Neural progenitor cell (in vitro differentiated cells): ENCODE measurements at places on chromosomes 5 and 9. TPM values are rescaled to one million over a fixed set of nuclear protein-coding genes. Genes with fewer than 3 reads are reported as not detected.
A peak's percentile ranks its signal among the peaks of the same experiment; 100 is the strongest.

DNA sequence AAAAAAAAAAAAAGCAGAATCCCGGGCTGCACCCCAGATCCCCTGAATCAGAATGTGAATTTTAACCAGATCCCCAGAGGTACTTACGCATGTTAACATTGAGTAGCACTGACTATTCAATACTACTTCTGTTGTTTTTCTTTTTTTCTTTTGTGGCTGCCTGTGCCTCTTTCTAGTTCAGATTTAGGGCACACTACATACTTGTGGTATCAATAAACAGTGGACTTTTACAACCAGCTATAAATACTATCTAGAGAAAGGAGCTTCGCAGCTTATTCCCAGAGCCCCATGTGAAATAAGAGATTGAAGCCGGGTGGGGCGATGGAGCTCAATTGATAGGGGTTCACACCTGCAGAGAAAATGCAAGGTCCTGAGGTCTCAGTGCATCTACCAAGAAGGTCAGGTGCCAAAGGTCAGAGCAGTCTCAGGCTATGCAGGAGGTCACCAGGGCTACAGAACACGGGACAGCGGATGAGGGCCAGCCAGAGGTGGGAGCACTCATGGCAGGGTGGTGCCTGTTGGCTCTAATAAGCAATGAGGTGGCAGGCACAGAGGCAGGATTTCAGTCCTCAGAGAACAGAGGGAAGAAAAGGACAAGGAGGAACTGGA, 22.3 kb downstream of the WWC1 start:
- no peak for DNase-seq
- H3K4me3 ChIP-seq, result no peak overlapping the region
- peaks cover 28% of the 10 kb centered on the region for H3K4me1 ChIP-seq
- H3K27ac ChIP-seq, result no peak overlapping the region
- H3K36me3 ChIP-seq, result no peaks in the 10 kb centered on the region

DNA sequence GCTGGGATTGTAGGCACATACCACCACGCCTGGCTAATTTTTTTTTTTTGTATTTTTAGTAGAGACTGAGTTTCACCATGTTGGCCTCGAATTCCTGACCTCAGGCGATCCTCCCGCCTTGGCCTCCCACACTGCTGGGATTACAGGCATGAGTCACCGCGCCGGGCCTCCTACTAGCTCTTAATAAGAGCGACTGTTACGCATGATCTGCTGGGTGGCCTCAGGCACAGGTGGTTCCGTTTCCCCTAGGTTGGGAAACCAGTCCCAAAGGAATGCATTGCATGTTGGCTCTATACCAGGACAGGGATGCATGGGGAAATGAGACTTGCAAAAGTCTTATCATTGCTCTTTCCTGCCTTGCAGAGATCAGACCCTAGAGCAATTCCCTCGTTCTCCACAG, 184.7 kb upstream of the PPP1R26 start:
- peaks cover 8% of the 10 kb centered on the region for H3K4me1 ChIP-seq
- no peak for DNase-seq
- H3K27me3 ChIP-seq, result no peaks in the 10 kb centered on the region
- no peak overlapping the region for H3K4me3 ChIP-seq
- H3K36me3 ChIP-seq, result no peaks in the 10 kb centered on the region
- H3K27ac ChIP-seq, result no peak overlapping the region

The RGMB gene
- 27.4 and 33.8 TPM in 2 replicates for total RNA-seq

GRCh38 chr9:137191691-137192447, 3.4 kb downstream of the SSNA1 start:
- H3K4me1 ChIP-seq, result peaks cover 5% of the 10 kb centered on the region
- H3K27me3 ChIP-seq, result no peaks in the 10 kb centered on the region
- no peaks in the 10 kb centered on the region for H3K36me3 ChIP-seq
- no peak for DNase-seq
- no peak overlapping the region for H3K27ac ChIP-seq
- no peak overlapping the region for H3K4me3 ChIP-seq

DNA sequence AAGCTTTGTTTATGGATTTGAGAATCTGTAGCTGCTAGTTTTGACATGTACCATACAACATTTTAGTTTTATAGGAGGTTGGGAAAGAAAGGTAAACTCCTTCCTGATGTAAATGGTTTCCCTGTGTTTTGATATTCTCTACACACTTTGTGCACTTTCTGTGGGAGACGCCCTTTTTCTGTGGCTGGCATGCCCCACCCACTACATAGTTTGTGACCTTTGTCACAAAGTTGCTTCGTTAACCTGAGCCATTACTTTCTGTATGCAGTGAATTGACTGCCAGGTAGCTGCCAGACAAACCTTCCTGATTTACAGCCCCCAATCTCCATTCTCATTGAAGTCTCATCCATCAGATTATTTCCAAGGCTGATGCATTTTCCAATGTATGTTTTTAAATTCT, 90.6 kb downstream of the NLN start:
- no peak for DNase-seq
- no peak overlapping the region for H3K27ac ChIP-seq
- H3K36me3 ChIP-seq, result peaks cover 16% of the 10 kb centered on the region

DNA sequence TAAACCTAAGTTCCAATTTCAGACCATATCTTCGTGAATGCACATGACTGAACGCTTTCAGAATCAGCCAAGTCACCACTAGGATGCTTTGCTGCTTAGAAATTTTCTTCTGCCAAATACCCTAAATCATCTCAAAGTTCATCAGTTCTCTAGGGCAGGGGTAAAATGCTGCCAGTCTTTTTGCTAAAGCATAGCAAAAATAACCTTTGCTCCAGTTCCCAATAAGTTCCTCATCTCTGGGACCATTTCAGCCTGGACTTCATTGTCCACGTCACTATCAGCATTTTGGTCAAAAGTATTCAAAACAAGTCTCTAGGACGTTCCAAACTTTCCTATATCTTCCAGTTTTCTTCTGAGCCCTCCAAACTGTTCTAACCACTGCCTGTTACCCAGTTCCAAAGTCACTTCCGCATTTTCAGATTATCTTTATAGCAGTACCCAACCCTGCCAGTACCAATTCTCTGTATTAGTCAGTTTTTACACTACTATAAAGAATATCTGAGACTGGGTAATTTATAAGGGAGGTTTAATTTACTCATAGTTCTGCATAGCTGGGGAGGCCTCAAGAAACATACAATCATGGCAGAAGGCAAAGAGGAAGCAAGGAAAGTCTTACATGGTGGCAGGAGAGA, 74.8 kb downstream of the NR3C1 start:
- no peak overlapping the region for H3K4me3 ChIP-seq
- H3K36me3 ChIP-seq, result no peaks in the 10 kb centered on the region
- DNase-seq, result no peak
- no peaks in the 10 kb centered on the region for H3K4me1 ChIP-seq
- no peak overlapping the region for H3K27ac ChIP-seq

DNA sequence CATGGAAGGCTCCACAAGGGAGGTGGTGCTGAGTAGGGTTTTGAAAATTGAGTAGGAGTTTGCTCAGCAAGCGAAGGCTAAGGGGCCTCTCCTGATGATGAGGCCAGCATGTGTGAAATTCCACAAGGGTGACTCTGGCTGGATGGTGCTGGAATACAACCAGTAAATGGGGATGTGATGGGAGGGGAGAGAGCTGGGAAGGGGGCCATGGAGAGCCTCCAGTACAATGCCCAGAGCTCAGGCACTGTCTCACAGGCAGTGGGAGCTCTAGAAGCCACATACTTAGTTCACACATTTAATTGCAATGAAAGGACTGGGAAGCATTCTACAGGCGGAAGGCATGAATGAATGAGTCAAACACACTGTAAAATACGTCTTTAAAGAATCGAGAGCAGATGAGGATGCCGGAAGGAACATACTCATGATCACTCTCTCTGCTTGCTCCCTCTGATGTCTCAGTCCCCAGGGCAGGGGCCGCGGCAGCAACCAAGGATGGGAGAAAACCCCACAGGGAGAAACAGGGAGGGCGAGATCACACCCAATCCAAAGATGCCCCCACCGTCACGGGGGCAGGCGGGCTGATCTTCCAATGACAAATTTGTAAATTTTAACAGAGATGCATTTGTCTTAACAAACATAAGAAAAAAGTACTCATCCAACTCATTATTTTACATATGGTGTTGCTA, 261.0 kb downstream of the NSG2 start:
- no peak for DNase-seq
- H3K27ac ChIP-seq, result no peak overlapping the region
- H3K4me1 ChIP-seq, result peaks cover 27% of the 10 kb centered on the region
- H3K27me3 ChIP-seq, result no peaks in the 10 kb centered on the region
- no peak overlapping the region for H3K4me3 ChIP-seq
- no peaks in the 10 kb centered on the region for H3K36me3 ChIP-seq

GRCh38 chr9:99079542-99079941, 25.4 kb upstream of the TGFBR1 start:
- no peak overlapping the region for H3K4me3 ChIP-seq
- H3K27ac ChIP-seq, result no peak overlapping the region
- no peaks in the 10 kb centered on the region for H3K4me1 ChIP-seq
- H3K27me3 ChIP-seq, result no peaks in the 10 kb centered on the region
- no peaks in the 10 kb centered on the region for H3K36me3 ChIP-seq

DNA sequence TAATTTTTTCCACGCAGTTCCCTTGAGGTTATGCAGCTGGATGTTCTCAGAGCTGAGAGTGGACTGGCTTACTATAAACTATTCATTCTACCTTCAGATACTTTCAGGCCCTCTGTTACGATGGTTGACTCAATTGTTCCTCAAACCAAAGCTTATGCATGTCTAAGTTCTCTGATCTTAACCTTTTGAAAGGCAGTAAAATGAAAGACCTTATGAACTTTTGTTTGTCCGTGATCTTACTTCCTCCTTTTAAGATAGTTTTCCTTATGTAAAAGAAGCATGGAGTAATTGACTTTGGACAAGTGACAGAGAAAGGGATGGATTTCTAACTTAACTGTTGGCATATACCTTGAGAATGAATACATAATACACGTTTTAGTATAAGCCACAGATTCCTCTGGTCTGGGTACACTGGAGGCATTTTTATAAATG, 575.7 kb downstream of the PDE4D start:
- DNase-seq, result no peak
- no peak overlapping the region for H3K4me3 ChIP-seq
- no peaks in the 10 kb centered on the region for H3K27me3 ChIP-seq
- no peak overlapping the region for H3K27ac ChIP-seq
- peaks cover 19% of the 10 kb centered on the region for H3K4me1 ChIP-seq

The SELENOP gene
- total RNA-seq, result 1.4 and 2.0 TPM in 2 replicates

DNA sequence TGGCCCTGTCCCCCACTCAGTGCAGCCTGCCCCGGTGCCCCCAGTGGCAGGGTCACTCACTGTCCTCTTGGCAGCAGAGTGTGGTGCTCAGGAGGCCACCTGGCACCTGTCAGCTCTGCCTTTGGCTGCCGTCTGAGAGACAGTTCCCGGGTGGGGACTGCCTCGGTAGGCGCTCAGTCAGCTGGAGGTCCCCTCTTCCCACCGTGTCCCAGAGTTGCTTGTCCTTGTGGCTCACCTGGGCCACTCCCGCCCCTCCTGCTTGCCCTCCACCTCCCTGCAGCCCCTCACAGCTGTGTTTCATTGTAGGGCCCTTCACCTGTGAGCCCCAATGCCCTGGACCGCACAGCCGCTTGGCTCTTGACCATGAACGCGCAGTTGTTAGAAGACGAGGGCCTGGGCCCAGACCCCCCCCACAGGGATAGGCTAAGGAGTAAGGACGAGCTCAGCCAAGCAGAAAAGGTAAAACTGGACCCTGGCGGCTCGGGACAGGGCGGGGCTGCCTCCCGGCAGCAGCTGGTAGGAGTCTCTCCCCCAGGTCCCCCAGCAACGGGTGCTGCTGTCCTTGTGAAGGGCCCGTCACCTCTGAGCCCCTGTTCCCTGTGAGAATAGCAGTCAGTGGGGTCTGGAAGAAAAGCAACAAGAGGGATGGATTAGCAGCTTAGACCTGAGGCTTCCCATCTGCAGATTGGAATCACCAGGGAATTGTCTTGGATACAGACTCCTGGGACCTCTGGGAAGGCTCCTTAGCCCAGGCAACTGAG, 122.7 kb downstream of the DAB2IP start:
- no peak overlapping the region for H3K4me3 ChIP-seq
- no peak for DNase-seq
- no peaks in the 10 kb centered on the region for H3K36me3 ChIP-seq
- peaks cover 9% of the 10 kb centered on the region for H3K4me1 ChIP-seq

The SLC46A2 gene
- total RNA-seq, result not detected in 2 replicates

DNA sequence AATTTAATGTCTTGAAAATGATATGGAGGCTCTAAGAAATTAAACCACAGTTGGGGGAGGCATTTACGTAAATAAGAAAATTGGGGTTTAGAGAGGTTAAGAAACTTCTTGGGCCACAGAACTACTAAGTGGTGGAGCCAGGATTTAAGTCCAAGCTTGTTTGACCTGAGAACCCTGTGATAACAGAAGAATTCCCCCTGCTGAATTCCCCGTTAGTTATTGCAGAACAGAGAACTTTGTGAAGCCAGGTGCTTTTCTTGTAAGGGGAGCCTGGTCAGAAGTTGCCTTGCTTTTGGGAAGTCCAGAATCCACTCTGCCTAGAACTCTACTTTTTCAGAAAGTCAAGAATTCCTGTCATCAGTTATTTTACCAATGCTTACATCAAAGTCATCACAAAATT, 309.3 kb upstream of the SEMA6A start:
- no peak overlapping the region for H3K4me3 ChIP-seq
- H3K4me1 ChIP-seq, result no peaks in the 10 kb centered on the region
- H3K27me3 ChIP-seq, result no peaks in the 10 kb centered on the region
- H3K27ac ChIP-seq, result no peak overlapping the region
- no peaks in the 10 kb centered on the region for H3K36me3 ChIP-seq

DNA sequence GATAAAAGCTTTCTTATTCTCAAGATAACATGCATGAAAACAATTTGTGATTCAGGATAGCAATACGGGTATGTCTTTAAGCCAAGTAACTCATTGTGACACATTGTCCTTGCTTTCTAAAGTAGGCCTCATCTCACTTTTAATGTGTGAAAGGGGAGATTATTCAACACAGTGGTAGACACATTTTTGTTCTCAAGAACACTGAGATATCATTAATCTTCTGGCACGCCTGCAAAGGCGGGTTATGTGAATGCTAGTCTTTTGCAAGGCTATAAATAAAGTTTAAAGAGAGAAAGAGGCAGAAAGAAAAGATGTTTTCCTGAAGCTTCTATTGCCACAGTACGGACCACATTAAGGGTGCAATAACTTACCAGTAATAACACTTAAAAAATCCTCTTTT, 181.8 kb upstream of the MEF2C start:
- no peaks in the 10 kb centered on the region for H3K4me1 ChIP-seq
- H3K36me3 ChIP-seq, result no peaks in the 10 kb centered on the region
- no peak overlapping the region for H3K4me3 ChIP-seq

GRCh38 chr5:139880416-139881142, 85.0 kb downstream of the PSD2 start:
- H3K36me3 ChIP-seq, result no peaks in the 10 kb centered on the region
- H3K27ac ChIP-seq, result no peak overlapping the region
- no peak overlapping the region for H3K4me3 ChIP-seq
- H3K27me3 ChIP-seq, result no peaks in the 10 kb centered on the region
- DNase-seq, result no peak
- H3K4me1 ChIP-seq, result no peaks in the 10 kb centered on the region

- no peaks in the 10 kb centered on the region for H3K36me3 ChIP-seq
- no peak overlapping the region for H3K27ac ChIP-seq
- H3K4me1 ChIP-seq, result peaks cover 5% of the 10 kb centered on the region
- peak; percentile 29 for DNase-seq
These were observed 4.6 kb upstream of the TRAF2 start for GRCh38 chr9:136881691-136882108.
